Calu3 (cell line): ENCODE measurements at places on chromosomes 13 and 19. TPM values are rescaled to one million over a fixed set of nuclear protein-coding genes. Genes with fewer than 3 reads are reported as not detected.

LINGO3 gene
- total RNA-seq, result not detected in 2 replicates

SYCN gene
- not detected in 2 replicates for total RNA-seq

ADM5 gene
- 17.0 and 18.5 TPM in 2 replicates for total RNA-seq

SMAD9 gene
- 1.7 and 1.8 TPM in 2 replicates for total RNA-seq

HCST gene
- total RNA-seq, result not detected in 2 replicates

ZIM2 gene
- not detected in 2 replicates for total RNA-seq
